ENCODE measurements at places on chromosomes 1 and 21.

GRCh38 chr1:87872189-87872588, 543.5 kb downstream of the LMO4 start:
- no peak for DNase-seq

GRCh38 chr21:14271053-14271452, 55.1 kb downstream of the RBM11 start:
- DNase-seq: no peak

- DNase-seq: no peak
These were observed 35.5 kb upstream of the SLC19A2 start for GRCh38 chr1:169521226-169521625.

- no peak for DNase-seq
These were observed 145.6 kb downstream of the FGGY start for GRCh38 chr1:59442492-59442891.

DNA sequence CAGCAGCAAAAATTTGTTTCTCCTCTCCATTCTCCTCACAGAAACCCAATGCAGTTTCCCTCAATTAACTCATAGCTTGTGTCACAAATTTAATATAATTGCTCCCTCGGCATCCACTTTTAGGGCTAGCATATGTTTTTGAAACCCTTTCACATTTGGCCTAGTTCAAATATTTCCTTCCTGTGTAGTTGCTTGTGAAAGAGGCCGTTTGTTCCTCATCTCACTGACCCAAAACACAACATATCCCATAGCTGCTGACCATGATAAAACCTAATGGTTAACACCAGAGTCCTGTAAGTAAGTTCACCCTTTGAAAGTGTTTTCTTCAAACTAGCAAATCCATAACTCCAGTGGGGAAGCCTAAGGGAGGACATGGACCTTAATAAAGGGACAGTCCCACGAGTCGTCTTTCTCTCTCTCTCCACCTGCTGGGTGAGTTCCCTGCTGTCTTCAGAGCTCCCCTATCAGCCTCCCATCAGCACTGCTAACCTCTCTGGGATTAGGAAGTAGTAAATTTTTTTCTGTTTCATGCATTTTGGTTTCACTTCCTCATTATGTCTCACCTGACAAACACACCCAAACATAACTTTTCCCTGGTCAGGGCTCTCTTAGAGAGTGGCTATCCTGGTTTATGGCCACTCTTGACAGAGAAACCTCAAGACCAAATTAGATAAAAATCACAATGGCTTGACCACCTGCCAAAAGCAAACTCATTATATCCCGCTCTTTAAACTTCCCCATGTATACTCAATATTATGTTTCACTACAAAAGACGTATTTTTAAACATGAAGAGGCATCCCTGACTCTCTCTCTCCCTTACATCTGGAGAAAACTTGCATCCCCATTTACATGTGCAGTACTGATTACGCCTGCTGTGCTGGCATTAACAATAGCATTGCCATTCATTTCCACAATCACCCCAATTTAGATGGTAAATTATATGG, 177.7 kb upstream of the HP1BP3 start:
- no peak for DNase-seq

- no peak for DNase-seq
These were observed 483.2 kb upstream of the PTBP2 start for GRCh38 chr1:96238426-96238825.

DNA sequence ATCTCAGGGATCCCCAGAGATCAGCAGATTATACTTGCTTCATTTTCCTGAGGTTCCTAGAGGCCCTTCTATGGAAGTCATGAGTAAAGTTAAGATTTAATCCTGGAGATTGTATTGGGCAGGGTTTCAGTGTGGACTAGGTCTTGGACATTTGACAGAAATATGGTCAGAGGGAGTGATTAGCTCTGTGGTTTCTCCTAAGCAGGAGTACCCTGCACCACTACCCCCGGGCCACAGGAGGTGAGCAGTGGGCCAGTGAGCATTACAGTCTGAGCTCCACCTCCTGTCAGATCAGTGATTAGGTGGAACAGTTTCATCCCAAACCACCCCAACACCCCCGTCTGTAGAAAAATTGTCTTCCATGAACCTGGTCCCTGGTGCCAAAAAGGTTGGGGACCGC, 43.2 kb downstream of the PHACTR4 start:
- DNase-seq: no peak

- no peak for DNase-seq
These were observed 381.6 kb downstream of the DSCAM start for GRCh38 chr21:40465382-40465781.

All from stimulated activated CD8-positive, alpha-beta memory T cell treated with anti-CD3 and anti-CD28 coated beads, Interleukin-12 subunit alpha, Interleukin-12 subunit beta, amount 100 ng/mL, for 4 hours (primary cell).